Activated CD4-positive, alpha-beta T cell treated with anti-CD3 and anti-CD28 coated beads, Interleukin-2, amount 50 U/mL, for 1 hour (primary cell): ENCODE measurements at places on chromosomes 4 and X.
A peak's percentile ranks its signal among the peaks of the same experiment; 100 is the strongest.

GRCh38 chr4:16110661-16111290 is 27.0 kb upstream of the PROM1 start:
- DNase-seq, result no peak

GRCh38 chr4:159607809-159608208 is 504.9 kb downstream of the RAPGEF2 start:
- no peak for DNase-seq

DNA sequence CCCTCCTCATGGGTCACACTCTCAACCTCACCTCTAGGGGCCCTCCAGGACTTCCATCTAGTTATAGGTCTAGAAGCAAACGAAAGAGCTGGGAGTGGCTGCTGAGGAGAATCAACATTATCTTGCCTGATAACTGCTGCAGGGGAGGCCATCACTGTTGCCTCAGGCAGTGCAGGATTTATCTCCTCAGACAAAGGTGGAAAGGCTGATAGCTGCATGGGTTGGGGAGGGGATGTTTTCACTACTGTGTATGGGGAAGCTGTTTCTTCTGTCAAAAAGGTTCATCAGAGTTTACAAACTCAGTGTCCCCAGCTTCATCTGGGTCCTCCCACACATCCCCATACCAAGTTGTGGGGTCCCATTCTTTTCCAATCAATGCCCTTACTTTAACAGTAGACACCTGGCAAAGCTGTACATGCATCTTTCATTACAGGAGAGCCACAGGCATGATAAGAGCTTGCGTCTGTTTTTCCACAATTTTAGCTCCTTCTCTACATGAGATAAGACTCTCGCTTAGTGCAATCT is 17.6 kb upstream of the PRDM8 start:
- no peak for DNase-seq

GRCh38 chrX:11380187-11380844 is 87.1 kb downstream of the AMELX start:
- DNase-seq, result no peak

DNA sequence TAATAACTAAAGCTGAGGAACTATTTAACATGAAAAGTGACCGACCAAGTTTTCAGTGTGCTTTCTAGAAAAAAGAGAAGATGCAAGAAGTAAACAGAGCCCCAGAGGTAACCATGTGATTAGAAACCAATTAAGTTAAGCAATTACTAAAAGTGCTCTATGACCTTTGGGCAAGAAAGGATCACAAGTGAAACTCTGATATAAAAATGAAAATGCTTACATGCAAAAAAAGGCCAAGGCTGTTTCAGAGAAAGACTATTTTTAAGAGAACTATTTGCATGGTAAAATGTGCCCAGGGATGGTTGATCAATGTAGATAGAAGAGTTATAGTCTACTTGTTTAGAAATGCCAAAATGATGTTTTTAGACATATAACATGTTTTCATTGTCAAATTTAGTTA is 22.0 kb downstream of the KLHL15 start:
- DNase-seq, result no peak

DNA sequence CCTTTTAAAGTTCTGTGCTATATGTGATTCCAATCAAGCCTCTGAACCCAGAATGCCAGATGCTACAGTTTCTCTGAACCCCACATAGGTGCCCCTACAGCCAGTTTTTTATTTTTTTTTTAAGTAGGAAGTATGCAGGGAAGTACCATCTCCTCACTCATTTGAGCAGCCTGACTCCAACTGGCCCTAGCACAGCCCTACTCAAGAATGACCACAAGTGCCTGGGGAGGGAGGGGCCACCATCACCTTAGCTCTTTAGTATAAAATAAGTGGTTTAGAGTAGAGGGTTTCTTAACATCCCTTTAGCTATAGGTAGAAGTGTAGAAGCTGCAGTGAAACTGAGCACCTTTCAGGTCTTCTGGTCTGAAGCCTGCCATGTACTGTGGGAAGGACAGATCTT is 14.4 kb downstream of the MSN start:
- no peak for DNase-seq

- DNase-seq, result no peak
These were observed 60.8 kb downstream of the PPM1K start for GRCh38 chr4:88223516-88223915.

- DNase-seq, result no peak
These were observed 18.9 kb downstream of the LAMP2 start for GRCh38 chrX:120450163-120450562.

- DNase-seq, result no peak
These were observed 16.5 kb upstream of the KLHL34 start for GRCh38 chrX:21674430-21675186.

GRCh38 chr4:10093801-10094552 is 22.6 kb downstream of the WDR1 start:
- peak; percentile 33 for DNase-seq

- no peak for DNase-seq
These were observed 10.3 kb downstream of the MAOA start for GRCh38 chrX:43666311-43666912.

DNA sequence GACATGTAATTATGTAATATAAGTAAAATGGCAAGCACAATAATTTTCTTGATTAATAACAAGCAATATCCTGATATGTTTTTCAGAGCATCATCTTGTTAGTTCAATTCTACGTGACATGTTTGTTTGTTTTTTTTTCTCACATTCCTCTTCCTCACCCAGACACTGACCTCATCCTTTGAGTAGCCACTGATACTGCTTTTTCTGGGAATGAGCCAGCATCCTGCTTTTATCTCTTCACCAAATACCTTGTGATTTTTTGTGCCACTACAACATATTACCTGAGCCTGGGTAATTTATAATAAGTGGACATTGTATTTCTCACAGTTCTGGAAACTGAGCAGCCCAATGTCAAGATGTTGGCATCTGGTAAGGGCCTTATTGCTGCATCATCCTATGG is 484.0 kb downstream of the NAF1 start:
- no peak for DNase-seq

DNA sequence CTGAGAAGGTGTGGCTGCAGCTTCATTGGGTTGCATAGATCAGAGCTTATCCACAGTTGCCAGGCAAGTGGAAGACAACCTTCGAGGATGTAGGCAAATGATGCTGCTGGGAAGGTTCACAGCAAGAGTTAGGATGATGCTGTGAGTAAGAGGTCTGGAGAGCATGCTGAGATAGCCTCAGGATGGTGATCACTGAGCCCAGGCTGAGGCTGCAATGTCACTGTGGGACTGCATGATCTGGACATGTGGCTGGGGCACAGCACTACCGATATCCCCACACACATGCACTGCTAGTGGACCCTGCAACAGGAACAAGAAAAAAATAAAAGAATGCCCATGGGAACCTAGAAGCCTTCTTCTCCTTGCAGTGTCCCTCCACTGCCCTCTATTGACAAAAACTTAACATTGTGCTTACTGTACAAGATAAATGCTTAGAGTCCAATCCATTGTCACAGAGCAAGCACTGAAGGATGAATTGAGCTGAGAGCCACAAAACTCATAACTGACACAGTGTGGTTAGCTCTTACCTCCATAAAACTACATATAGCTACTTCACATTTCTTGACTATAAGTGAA is 105.6 kb downstream of the CNKSR2 start:
- DNase-seq, result no peak

- DNase-seq, result no peak
These were observed 423.6 kb upstream of the LCORL start for GRCh38 chr4:18445110-18445509.

GRCh38 chrX:46757052-46757451 is 1.9 kb downstream of the SLC9A7 start:
- no peak for DNase-seq

DNA sequence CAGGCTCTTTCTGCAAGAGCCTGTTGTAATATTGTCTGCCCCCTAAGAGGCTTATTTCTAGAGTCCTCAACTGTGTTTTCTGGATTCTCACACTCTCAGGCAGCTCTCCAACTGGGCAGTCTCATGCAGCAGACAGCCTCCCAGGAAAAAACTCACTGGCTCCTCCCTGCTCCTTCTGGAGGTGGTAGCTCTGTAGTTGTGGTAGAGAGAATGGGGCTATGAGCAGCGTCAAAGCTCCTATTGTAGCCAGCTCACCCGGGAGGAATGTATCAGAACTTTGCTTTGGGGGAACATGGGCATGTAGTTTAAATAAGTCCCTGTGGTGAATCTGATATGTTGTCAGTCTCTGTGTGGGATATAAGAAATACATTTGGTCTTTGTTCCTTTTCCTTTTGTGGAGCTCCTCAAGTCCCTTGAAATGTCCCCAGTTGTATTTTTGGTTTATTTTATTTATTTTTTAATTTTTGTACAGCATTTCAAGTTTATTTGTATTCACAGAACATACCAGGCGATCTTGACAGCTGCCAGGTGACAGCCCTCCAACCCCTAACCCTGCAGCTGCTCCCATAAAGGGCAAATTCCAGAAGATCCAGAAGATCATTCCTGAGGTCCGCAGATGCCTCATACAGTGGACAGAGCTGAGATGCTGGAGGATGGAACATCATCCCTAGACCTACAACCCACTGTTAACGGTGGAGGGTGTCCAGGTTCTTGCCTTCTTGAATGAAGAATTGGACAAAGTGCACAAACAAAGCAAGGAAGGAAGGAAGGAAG is 45.7 kb downstream of the TRIM61 start:
- DNase-seq, result no peak

DNA sequence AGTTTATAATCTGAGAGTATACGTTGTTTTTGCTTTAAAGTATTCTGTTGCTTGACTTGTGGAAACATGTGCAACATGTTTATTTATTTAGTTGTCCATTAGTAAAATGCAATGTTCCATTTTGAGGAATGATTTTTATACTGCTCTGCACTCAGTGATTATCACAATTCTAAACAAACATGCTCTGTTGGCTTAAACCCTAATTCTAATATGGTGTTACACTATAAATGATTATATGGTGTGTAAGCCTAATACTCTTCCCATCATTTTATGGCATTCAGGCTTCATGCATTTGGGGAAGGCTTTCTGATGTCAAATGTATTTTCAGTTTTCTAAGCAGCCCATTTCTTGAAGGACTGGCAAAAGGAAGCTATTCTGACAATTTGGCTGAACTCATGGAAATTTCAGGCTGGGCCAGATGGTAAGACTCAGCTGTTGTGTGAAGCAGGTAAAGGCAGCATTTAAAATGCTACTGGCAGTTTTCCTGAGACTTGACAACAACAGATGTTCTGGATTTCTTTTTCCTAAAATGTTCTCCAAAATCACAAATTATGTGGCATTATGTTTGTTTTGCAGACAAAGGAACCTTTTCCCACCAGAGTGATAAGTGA is 336.7 kb upstream of the GNPDA2 start:
- no peak for DNase-seq

- DNase-seq, result no peak
These were observed 239.6 kb downstream of the PPP1R2C start for GRCh38 chrX:42538405-42538804.

- DNase-seq, result no peak
These were observed 155.2 kb downstream of the ZNF330 start for GRCh38 chr4:141375855-141376254.

DNA sequence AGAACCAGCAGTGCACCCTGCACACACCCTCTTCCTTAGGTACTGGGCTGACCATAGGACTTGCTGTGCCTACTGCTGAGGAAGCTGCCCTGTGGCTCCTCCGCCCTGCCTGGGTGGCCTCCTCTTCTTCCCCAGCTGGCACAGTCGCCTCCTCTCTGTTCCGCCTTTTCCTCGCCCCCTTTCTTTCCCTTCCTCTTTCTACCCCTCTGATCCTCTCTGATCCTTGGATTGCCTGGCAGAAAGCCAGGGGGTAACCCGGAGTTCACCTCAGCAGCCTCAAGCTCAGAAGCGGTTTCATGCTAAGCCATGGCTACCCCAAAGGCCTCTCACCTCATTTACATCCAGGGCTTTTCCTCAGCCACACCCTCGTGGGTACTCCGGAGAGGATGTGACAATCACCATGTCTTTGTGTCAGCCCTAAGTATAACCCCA is 136.2 kb downstream of the SMIM20 start:
- DNase-seq, result no peak

GRCh38 chr4:106587558-106587957 is 219.0 kb upstream of the GIMD1 start:
- no peak for DNase-seq

- DNase-seq, result no peak
These were observed 8.8 kb downstream of the CEP44 start for GRCh38 chr4:174292473-174292872.
